ENCODE measurements at places on chromosomes 4 and X.

GRCh38 chr4:54909961-54910360, 215.4 kb downstream of the KDR start:
- no peak for DNase-seq

- DNase-seq: no peak
These were observed 896.5 kb upstream of the PABPC4L start for GRCh38 chr4:135098061-135098460.

- no peak for DNase-seq
These were observed 5.5 kb upstream of the DCTD start for GRCh38 chr4:182922501-182923284.

GRCh38 chrX:857376-857775, 226.8 kb downstream of the SHOX start:
- DNase-seq: no peak

- no peak for DNase-seq
These were observed 31.9 kb downstream of the CDKL2 start for GRCh38 chr4:75598390-75598789.

- no peak for DNase-seq
These were observed 113.0 kb downstream of the DTHD1 start for GRCh38 chr4:36394352-36394903.

DNA sequence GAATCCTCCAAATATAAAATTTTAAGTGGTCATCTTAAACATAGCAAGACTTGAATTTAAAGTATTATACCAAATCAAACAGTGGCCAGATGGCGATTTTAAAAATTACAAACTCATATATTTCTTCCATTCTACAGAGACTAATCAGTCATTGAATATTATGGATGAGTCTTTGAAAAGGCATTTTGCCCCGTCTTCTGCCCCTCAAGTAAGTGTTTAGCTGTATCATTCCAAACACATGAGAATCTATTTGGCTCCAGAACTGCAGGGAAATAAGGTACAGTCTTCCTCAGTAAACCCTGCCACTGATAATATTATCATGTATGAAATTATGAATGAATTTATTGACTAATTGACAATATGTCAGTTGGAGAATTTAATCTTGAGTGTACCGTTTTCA, 191.0 kb downstream of the SLC7A11 start:
- DNase-seq: no peak

DNA sequence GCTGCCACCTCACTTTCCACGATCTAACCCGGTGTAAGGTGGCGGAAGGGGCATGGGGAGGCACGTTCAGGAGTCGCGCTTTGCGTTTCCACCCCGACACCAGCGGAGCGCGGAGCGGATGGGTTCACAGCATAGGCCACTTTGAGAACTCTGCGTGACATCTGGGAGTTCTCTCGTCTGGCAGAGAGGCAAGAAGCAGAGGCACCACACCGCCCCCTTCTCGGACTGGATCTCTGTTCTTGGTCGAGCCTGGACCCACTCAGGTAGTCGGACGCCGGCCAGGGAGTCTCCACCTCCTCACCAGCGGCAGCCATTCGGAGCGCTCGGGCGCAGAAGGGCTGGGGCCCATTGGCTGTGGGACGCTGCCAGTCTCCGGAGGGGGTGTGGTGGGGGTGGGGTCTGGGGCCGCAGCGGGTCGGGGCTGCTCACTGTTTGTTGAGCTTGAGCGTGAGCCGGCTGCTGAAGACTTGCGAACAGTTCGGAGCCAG, at the start of gene DACH2:
Gene DACH2 (plus strand): TSS at position 428 of the 488 bp plus-strand sequence.
- DNase-seq: peak; percentile 1

GRCh38 chr4:1053080-1053661, 41.7 kb downstream of the FGFRL1 start:
- no peak for DNase-seq

DNA sequence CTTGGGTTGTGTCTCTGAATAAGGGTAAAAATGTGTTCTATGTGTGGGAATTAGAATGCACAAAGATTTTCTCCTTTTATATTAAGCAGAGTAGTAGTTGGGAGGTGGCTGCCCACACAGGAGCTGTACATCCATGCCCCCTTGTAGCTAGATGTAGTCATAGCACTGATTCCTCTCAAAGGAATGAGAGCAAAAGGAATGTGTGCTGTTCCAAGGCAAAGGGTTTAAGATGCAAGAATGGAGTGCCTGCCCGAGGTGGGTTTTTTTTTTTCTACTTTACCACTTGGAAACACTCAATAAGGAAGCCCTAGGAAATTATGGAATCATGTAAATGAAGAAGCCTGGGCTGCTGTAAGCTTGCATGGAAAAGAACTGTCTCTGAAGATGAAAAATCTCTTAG, 2183.2 kb upstream of the AGA start:
- DNase-seq: no peak

GRCh38 chr4:141074098-141074878, 59.0 kb downstream of the RNF150 start:
- no peak for DNase-seq

DNA sequence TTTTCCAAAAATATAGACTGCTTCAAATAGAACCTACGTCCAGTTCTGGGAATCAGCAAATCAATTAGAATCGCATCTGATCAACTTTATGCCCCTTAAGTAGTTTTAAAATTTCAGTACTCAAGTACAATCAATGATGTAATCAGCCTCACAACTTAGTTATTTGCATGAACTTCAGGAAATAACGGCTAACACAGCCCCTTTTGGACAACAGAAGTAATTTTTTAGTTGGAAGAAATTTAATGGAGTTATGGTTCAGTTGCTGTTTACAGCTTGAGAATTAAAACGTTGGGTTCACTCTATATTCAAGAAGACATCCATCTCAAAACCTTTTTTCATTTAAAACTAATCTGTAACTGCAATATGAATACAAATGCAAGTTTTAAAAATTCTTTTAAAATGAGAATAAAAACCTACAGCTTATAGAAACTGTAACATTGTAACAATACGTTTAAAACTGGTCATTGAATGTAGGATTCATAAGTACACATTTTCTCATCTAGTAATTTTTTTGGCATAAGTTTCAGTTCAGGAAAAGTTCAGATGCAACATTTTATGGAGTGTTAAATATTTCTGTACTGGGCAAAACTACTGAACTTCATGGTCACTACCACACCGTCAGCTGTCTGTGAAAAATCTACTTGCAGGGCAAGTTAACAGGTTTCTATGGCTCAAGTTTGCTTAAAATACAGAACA, 956 bp downstream of the TAPT1 start:
- no peak for DNase-seq

GRCh38 chrX:155065035-155065734, 5.8 kb downstream of the CMC4 start:
- DNase-seq: no peak

- DNase-seq: no peak
These were observed 46.5 kb upstream of the PGRMC1 start for GRCh38 chrX:119189595-119189994.

DNA sequence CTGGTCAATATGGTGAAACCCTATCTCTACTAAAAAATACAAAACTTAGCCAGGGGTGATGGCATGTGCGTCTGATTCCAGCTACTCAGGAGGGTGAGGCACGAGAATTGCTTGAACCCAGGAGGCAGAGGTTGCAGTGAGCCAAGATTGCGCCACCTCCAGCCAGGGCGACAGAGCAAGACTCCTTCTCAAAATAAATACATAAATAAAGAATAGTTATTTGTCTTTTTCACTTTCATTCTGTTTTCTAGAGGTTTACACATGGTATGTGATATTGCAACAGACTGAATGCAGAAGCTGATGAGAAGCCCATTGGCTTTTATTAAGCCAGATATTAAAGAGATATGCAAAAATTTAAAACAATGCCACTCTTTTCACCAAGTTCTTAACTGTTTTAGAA, 8.2 kb downstream of the KLHL15 start:
- DNase-seq: no peak

- DNase-seq: no peak
These were observed 726.1 kb upstream of the POU3F4 start for GRCh38 chrX:82782014-82782413.

GRCh38 chrX:135505351-135505750, 15.1 kb upstream of the INTS6L start:
- DNase-seq: no peak

GRCh38 chr4:1447676-1448588, 41.7 kb upstream of the NKX1-1 start:
- DNase-seq: no peak

- DNase-seq: peak; percentile 66
These were observed 107.1 kb downstream of the NSUN7 start for GRCh38 chr4:40856840-40857362.

DNA sequence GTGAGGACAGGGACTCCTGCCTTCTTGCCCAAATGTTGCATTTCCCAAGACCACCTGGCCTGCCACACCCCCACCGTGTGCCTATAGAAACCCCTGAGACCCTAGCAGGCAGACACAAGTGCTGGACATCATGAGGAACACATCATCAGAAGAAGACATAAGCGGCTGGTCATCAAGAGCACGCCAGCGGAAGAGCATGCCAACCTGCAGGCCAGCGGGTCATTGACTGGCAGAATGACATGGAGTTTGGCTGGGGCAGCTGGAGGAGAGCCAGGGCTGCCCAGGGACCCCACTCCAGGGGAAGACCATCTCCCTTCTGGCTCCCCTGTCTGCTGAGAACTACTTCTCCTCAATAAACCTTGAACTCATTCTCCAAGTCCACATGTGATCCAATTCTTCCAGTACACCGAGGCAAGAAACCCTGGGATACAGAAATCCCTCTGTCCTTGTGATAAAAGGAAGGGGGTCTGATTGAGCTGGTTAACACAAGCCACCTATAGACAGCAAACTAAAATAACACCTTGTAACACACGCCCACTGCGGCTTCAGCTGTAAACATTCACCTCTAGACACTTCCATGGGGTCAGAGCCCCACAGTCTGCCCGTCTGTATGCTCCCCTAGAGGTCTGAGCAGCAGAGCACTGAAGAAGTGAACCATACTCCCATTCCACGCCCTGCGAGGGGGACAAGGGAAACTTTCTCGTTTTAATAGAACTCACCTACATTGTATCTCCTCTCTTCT, 164.8 kb upstream of the EMCN start:
- no peak for DNase-seq

GRCh38 chrX:69361311-69361845, 142.7 kb upstream of the NALF2 start:
- DNase-seq: no peak

GRCh38 chrX:39002466-39002865, 201.2 kb downstream of the MID1IP1 start:
- DNase-seq: no peak

GRCh38 chr4:147855571-147856009, 123.7 kb downstream of the ARHGAP10 start:
- DNase-seq: no peak

- no peak for DNase-seq
These were observed 11.2 kb upstream of the UBA6 start for GRCh38 chr4:67712000-67712625.

DNA sequence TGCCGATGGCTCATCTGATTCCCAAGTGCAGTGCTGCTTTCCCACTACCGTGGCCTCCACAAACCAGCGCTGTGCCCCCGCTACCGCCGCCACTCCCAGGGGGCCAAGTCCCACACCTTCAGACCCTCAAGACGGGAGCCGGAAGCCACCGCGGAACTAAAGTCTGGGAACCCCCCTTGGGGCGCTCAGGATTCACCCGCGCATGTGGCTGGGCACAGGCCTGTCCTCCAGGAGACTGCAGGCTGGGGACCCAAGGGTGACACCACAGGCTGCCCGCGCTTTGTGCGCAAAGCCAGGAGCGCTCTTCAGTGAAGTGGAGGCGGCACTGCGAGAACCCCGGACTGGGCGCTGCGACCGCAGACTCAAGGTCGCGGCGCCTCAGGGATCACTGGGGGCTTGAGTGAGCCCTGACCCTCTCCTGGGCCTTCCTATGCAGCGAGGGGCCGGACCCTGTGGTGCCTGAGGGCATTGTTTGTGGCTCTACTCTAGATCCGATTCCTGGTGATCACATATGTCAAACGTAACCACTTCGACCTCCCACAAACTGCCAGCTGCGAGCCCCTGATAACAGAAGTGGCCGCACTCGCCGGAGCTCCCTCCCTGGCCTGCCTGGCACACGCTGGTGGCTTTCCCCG, 20.4 kb upstream of the TBC1D14 start:
- no peak for DNase-seq

DNA sequence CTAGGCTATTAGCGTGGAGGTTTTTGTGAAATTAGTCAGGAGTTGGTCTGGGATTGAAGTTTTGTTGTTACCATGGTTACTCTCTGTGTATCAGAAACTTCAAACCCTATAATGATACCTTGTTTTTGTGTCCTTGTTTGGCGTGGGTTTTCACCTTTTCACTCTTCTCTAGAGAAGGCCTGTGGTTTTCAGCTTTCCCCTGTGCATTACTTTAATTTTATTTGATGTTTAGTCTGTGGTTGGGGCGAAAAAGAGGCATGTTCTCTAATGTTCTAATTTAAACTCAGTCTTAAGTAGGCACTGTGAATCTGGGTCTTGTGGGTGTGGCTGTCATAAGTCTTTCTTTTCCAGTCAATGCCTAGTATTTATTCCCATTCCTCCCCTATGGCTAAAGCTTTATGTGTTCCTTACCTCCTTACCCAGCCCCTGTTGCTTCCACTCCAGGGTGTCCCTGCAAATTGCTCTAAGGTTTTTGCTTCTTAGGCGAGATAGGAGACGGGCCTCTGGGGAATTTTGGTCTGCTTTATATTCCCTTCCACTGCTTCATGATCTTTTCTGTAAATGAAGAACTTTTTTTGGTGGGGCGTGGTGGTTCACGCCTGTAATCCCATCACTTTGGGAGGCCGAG, 326.3 kb upstream of the ZCCHC13 start:
- DNase-seq: no peak

GRCh38 chr4:103934178-103934789, 214.5 kb upstream of the TACR3 start:
- peak; percentile 4 for DNase-seq
